ENCODE measurements at places on chromosomes 1 and 21. TPM values are rescaled to one million over a fixed set of nuclear protein-coding genes. Genes with fewer than 3 reads are reported as not detected.

DNA sequence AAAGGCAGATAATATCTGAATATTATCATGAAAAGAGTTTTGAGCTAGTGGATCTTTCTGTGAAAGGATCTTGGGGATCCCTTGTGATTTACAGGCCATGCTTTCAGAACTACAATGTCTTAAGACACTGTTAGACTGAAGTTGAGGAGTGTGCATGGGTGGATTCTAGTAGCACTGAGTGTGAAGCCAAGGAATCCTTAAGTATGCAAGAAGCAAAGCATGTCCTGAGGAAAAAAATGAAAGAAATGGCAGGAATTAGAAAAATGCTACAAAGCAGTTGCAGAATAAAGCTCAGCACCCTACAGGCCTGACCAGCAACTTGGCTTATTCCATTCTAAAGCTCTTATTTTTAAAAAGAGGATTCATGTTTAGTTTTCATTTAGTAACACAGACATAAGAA, 11.9 kb downstream of the STX6 start:
- no peak for DNase-seq

Gene PLA2G2F
- not detected for total RNA-seq

- no peak for DNase-seq
These were observed 17.8 kb upstream of the ADAM30 start for GRCh38 chr1:119914071-119914470.

Gene CD48
- total RNA-seq, result 215 TPM

DNA sequence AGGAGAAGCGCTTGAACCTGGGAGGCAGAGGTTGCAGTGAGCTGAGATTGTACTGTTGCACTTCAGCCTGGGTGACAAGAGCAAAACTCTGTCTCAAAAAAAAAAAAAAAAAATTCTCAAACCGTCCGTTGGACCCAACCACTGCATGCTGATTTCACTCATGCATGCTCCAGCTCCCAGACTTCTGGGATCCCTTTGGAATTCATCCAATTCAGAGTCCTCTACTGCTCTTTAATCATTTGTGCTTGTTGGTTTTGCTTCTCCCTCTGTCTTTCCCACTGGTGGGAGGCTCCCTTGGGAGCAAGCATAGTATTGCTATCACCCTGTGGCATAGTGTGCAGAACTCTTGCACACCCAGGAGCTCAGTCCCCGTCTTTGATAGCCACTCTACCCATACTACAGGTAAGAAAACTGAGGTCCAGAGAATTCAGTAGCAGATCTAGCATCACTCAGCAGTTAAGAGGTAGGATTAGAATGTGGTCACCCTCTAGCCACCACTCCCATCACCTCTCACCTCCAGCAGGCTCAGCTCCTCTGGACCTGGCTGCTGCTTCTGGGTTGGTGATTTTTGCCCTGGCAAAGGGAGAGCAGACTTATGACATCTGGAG, 3.1 kb upstream of the LMNA start:
- DNase-seq, result no peak

Gene PALMD
- total RNA-seq, result 5.7 TPM

DNA sequence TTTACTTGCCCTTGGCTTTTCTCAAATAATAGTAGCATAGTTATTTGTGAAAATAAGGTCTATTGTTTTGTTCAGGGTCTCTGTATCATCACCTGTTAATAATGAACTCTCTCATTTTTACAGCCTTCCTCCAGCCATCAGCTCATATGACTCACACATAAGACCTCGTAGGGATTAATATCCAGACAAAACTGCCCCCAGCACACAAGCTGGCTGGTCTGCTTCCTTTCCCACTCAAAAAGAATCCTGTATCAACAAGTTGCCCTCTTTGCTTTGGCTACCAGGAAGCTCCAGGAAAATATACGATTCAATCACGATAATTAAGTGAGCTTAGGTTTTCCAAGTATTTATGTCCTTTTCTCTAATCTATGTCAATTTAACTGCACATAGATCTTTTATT, 119.2 kb downstream of the DMRTB1 start:
- no peak for DNase-seq

- no peak for DNase-seq
These were observed 333.6 kb downstream of the KCNH1 start for GRCh38 chr1:210800301-210800700.

- no peak for DNase-seq
These were observed 2.7 kb downstream of the MIA3 start for GRCh38 chr1:222620566-222620965.

All from spleen (tissue), 13 donors.